ENCODE measurements at places on chromosomes 4 and X.

DNA sequence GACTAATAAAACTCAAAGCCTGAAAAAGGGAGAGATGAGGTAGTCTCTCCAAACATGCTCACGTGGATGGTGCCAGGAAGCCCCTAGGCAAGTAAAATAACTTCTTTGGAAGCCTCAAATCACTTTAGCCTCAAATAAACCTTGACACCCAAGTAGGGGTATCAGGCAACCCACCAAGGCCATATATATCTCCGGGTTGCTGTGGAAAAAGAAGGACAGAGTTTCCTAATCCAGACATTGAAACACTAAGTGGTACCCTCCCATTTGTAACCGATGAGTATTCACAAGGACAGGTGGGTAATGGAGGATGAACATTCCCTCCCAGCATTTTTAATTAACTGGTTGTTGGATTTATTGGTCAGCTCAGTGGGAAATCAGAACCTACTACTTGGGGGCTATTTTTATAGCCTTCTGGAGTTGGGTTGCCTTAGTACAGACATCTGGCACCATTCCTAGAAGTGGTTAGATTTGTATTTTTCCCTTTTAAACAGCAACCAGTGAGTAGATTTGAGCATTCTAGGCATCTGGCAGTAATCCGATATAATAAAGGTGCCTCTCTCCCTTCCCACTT lies 87.7 kb downstream of the GPC3 start:
- no peak for DNase-seq

DNA sequence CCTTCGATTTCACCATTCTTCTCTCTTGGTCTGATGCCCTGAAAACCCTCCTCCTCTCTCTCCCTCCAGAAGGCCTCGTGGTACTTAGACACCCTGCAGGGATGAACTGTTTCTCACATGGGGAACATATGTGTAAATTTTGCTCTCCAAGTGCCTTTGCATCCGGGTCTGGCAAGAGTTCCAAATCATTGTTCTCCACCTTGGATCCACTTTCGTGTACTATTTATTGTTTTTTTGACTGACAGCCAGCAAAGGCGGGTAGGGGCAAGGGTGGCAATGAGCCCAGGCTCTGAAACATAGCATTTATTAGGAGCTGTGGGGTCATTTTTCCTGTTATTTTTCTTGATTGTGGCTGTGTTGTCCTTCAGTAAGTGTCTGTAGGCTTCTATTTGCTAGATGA lies 81.7 kb downstream of the RTL5 start:
- DNase-seq: no peak

- DNase-seq: no peak
Observed at GRCh38 chr4:120922381-120923206, at the start of gene PRDM5. Gene PRDM5 (minus strand): TSS chr4:120922726. CDS start chr4:120922608, 118 bp downstream.

DNA sequence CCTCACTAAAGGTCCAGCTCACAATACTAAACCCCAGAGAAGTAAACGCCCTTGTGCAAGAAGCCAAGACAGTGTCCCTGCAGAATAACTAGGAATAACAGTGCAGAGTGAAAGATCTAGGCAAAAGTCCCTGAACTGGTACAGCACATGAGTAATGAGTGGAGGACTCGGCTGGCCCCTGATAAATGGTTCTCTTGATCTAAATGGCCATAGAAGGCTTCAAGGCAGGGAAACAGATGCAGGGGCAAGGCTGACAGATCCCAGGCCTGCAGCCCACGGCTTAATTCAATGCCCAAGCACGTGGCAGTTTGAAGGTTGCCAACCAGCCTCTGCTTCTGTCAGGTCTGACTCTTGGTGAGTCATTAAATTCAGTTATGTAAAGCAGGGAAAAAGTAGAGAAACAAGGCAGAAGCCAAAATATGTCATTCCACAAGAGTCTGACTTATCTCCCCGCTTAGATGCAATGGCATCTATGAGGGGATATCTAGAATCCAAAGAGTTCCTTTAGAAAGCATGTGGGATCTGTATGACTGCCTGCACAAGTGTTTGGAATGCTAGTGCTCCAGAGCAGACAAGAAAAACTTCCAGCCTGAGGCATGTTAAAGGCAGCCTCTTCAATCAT lies 121.3 kb downstream of the PRDM5 start:
- DNase-seq: no peak

- DNase-seq: no peak
Observed at GRCh38 chr4:183240581-183241321, 79.3 kb downstream of the CLDN22 start.

DNA sequence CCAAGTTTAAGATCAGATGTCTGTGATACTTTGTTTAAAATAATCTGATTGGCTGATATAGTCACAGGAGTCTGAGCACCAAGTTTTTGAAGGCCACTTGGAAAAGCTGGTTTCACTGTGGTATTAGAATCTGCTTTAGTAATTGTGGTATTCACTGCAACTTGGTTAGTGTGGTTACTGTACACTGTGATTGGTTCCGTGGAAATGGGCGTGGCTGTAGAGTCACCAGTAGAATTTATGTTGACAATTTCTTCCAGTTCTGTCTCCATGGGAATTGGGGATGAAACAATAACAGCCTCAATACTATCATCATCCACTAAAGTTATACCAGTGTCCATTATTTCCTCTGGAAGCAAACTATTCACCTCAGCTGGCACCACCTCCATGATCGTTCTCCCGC lies 26.2 kb downstream of the LIN54 start:
- DNase-seq: no peak

GRCh38 chrX:52933976-52934703 lies 24.2 kb downstream of the FAM156A start:
- no peak for DNase-seq

- no peak for DNase-seq
Observed at GRCh38 chrX:17802756-17803155, 58.3 kb downstream of the RAI2 start.

DNA sequence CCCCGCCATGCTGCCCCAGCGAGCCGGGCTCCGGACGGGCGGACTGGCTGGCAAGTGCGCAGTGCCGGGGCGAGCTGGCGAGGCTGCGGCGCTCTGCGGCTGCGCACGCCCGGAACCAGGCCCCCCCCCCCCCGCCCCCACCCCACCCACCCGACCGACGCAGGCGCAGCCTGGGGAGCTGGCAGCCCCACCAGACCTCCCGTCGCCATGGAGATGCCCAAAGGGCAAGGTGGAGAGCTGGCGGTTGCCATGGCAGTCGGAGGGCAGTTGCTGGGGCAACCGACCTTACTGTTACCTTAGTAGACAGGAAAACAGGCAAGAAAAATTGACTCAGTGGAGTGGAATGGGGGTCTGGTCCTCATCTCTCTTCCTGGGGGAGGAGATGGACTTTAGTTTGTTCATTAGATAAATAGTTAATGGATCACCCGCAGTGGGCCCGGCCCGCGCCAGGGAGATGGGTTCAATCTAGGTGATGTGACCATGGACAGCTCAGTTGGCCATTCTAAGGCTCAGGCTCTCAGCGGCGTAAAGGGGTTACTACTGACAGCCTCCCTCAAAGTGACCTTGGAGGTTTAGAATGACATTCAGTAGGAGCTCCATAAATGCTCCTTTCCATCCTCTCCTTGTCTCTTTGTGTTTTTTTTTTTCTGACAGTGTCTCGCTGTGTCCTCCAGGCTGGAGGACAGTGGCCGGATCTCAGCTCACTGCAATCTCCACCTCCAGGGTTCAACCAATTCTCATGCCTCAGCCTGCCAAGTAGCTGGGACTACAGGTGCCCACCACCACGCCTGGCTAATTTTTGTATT lies at the start of gene PCSK1N:
PCSK1N (minus strand) TSS at position 87 of the 806 bp plus-strand sequence; CDS start at position 9, 78 bp downstream.
- DNase-seq: peak; percentile 19

GRCh38 chr4:3515646-3516045 lies 16.6 kb downstream of the LRPAP1 start:
- DNase-seq: no peak

DNA sequence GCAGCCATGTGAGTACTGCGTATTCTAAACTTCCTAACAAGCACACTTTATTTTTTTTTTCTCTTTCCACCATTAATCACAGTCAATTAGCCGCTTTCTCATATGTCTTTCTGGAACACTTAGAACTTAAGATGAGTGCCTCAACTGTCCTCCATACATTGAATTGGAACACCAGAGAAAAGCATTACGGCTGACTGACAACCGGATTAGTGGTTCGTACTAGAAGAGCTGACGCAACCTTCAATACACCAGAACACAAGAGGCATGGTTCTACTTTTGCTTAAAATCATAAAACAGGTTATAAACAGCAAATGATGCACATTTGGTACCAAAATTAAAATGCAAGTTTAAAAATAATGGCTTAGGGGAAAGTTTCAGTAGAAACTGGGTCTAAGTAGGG lies 3.3 kb downstream of the TMEM47 start:
- no peak for DNase-seq

- DNase-seq: peak; percentile 87
Observed at GRCh38 chr4:82428969-82429727, 1.1 kb downstream of the HNRNPDL start.

DNA sequence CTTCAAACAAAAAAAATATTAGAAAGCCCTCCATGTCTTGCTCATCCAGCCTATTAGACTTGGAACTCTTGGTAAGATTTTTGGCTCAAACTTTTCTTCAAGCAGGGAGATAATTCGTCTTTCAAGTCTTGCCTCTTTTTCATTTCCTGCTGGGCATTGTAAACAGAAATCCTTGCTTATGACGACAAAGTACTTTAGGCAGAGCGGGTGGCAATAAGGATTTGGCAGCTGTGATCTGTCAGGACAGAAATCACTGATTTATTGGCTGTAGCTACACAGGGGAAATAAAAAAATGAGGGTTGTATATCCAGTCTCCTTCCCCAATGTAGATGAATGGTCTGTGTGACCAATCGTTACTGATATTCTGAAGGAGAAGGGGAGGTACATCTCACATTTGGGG lies 121.6 kb downstream of the SLC4A4 start:
- DNase-seq: no peak

- DNase-seq: no peak
Observed at GRCh38 chr4:150355418-150355817, 226.5 kb upstream of the MAB21L2 start.

- no peak for DNase-seq
Observed at GRCh38 chrX:49157194-49157593, 5.4 kb upstream of the MAGIX start.

GRCh38 chr4:27206009-27206408 lies 345.4 kb downstream of the STIM2 start:
- DNase-seq: no peak

GRCh38 chrX:48560056-48560455 lies 14.2 kb upstream of the RBM3 start:
- no peak for DNase-seq

DNA sequence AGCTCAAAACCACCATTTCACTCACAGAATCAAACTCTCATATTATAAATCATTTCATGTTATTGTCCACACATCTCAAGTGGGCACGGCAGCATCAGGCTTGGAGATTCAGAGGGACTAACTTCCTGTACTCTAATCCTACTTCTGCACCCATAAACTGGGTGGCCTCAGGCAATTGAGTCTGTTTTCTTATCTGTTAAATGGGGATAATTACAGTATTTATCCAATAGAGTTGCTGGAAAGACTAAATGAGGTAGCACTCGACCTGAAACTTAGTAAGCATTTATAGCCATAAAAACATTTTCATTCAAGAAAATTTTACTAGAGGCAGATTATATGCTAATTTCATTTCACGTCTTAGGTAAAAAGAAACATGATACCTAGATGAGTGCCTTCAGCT lies 13.0 kb downstream of the TBC1D1 start:
- no peak for DNase-seq

GRCh38 chr4:80237992-80238391 lies 28.5 kb upstream of the FGF5 start:
- DNase-seq: no peak

DNA sequence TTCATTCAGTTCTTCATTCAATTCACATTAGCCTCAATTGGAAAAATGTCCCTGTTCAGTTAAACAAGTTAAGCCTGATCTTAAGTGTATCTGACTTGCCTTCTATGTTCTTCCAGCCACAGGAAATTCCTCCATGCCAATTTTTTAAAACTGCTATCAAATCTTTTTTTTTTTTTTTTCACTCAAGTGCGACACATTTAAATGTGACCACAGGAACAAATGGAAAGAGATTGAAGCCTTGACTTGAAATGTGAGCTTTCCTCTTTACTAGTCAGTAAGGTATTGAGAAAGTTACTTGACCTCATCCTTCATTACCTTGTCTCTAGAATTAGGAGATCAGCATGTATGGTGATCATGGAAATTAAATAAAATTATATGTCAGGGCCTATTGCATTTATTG lies 165.1 kb downstream of the SLIT2 start:
- no peak for DNase-seq

- DNase-seq: no peak
Observed at GRCh38 chrX:9525511-9526248, 60.8 kb downstream of the TBL1X start.

GRCh38 chrX:70016513-70016912 lies 33.2 kb downstream of the AWAT2 start:
- DNase-seq: no peak

- no peak for DNase-seq
Observed at GRCh38 chr4:109067508-109068235, 234.8 kb downstream of the COL25A1 start.

DNA sequence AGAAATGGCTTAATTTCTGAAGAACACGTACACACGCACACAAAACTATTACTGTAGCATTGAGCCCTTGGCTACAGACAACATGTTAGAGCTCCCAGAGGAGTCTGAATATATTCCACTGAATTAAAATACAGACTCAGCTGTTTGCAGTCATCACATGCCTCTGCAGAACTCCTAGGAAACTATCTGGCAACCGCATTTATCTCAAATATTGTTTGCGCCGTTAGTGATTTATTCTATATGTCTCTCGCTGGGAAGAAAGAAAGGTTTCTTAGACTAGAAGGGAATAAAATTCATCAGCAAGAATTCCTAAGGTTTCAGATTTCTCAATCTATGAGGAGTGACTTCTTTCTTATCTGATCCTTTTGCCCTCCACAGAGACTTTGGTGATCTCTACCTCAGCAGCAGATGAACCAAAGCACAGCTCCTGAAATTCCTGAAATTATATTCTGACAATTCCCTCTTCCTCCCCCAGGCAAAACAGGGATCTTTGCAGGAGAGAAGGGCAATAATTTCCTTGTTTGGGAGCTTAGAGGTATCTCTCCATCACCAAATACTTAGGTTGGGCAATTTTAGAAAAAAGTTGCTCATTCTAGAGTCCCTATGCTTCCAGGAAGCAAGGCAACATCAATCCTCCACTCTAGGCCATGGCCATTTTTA lies 199.2 kb downstream of the APBB2 start:
- DNase-seq: no peak

DNA sequence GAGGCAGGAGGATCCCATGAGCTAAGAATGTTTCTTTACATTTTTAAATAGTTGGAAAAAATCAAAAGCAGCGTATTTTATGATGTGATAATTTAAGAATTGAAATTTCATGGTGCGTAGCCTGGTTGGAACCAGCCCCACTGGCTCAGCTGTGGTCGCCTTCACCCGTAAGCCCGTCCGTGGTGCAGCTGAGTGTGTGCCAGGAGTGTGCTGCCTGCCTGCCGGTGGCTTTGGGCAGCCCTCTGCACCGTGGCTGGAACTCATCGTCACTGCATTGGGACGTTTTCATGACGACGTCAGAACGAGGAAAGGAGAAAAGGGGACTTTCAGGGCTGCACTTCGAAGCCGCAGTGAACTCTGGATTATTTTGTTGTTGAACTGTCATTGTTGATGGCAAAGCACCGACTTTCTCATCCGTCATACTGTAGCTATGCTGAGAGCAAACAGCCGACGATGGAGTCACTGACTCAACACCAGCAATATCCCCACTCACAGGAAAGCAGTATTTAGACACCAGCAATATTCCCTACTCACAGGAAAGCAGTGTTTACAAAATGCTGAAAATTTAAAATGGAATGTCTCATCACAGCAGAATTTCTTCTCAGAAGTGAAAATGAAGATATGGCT lies 35.1 kb downstream of the PCGF3 start:
- no peak for DNase-seq
